ENCODE measurements at places on chromosomes 4 and X.

GRCh38 chr4:152965611-152966010, 29.5 kb downstream of the FHDC1 start:
- H3K27ac ChIP-seq = no peak overlapping the region
- no peak overlapping the region for H3K4me3 ChIP-seq
- peaks cover 34% of the 10 kb centered on the region for H3K27me3 ChIP-seq
- H3K4me1 ChIP-seq = no peaks in the 10 kb centered on the region

DNA sequence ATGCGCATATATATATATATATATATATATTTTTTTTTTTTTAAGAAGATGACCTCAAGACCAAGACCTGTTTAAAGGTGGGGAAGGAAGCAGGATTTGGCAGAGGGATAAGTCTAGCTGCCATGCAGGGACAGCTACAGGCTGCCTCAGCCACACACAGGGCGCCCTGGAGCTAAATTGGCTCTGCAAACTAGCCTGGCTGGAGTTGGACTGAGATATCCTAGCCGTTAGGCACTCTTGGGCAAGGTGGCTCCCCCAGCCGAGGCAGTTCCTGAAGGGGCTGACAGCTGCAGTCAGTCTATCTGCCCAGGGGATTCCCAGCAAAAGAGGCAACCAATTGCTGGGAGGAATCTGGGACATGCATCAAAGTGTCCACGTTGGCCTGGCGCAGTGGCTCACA, 21.9 kb downstream of the TRIML1 start:
- no peak for DNase-seq
- H3K36me3 ChIP-seq = no peaks in the 10 kb centered on the region
- H3K4me1 ChIP-seq = no peaks in the 10 kb centered on the region
- no peaks in the 10 kb centered on the region for H3K27me3 ChIP-seq

- no peak overlapping the region for H3K27ac ChIP-seq
- no peaks in the 10 kb centered on the region for H3K36me3 ChIP-seq
- no peak for DNase-seq
- no peaks in the 10 kb centered on the region for H3K27me3 ChIP-seq
- H3K4me3 ChIP-seq = no peak overlapping the region
- H3K4me1 ChIP-seq = peaks cover 2% of the 10 kb centered on the region
These were observed 104.7 kb upstream of the KLHL13 start for GRCh38 chrX:118221270-118221669.

DNA sequence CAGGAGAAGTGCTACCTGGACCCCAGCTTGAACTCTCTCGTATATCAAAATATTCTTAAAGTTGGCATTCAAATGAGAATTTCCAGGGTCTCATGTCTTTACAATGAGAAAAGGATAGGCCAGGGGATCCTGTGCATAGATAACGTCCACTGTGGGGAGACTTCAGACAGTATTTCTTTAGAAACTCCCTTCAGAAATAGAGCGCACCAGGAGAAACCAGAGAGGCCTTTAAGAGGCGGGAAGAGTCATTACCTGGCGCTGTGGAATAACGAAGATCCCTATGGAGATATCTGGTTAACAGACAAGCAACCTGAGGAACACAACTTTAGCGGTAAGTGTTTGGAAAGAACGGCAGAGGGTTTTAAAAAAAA, 600 bp downstream of the RADX start:
- peak overlapping the region; percentile 96 for H3K4me3 ChIP-seq
- no peaks in the 10 kb centered on the region for H3K36me3 ChIP-seq
- H3K27ac ChIP-seq = peak overlapping the region; percentile 95
- H3K4me1 ChIP-seq = peaks cover 18% of the 10 kb centered on the region
- DNase-seq = no peak

GRCh38 chr4:159010100-159010499, 92.8 kb upstream of the RAPGEF2 start:
- H3K4me3 ChIP-seq = no peak overlapping the region
- H3K4me1 ChIP-seq = peaks cover 2% of the 10 kb centered on the region
- H3K27ac ChIP-seq = no peak overlapping the region
- no peak for DNase-seq
